Activated CD8-positive, alpha-beta memory T cell treated with anti-CD3 and anti-CD28 coated beads for 1 hour (primary cell): ENCODE measurements at places on chromosomes 3 and 15.

DNA sequence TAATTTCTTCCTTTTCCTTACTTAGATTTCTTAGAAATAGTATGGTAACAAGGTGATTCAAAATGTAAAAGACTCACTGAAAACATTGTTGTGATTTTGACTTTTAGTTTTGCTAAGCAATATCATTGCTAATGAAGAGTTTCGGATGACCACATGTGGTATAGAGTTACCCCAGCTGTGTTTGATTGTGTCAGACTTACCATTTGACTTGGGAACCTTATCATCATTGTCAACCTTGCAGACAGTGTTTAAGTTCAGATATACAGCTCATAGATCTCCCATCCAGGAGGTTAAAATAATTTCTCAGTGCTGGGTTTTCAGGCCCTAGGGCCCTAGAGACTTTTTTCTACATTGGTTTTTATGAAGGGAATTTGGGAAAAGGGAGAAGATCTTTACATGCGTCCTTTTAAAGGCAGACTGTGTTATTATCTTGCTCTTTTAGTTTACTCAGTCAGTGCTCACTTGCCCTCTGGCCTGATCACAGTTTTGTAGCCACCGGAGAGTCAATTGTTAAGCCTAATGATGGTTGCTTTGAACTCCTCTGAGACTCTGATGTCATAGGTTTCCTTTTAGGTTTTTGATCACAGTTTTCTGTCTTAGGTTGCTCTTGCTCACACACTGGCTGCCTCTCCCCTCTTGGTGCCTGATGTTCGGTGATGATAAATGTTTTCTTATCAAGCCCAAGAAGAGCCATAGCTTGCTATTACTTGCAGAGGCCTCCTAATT, 133.5 kb upstream of the ZPLD1 start:
- no peak for DNase-seq

GRCh38 chr15:61133361-61133760, 95.7 kb downstream of the RORA start:
- DNase-seq: no peak

GRCh38 chr3:71672807-71673206, 52.4 kb downstream of the EIF4E3 start:
- no peak for DNase-seq

DNA sequence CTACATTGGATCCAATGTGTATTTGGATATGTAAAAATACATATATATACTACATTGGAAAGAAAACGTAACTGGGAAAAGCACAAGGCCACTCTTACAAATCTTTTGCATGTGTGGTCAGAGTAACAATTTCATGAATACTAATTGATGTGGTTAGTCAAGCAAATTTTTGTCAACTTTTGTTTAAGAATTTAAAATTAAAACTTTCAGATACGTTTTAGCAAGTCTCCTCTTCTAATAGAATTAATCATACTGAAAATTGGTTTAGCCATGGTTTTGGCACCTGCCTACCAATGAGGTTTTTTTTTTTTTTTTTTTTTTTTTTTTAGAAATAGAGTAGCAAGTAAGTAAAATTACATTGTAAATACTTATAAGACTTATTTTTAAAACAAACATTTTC, 153.0 kb upstream of the CGNL1 start:
- no peak for DNase-seq

- no peak for DNase-seq
Observed at GRCh38 chr15:73054417-73054953, 2.2 kb downstream of the NEO1 start.

- DNase-seq: no peak
Observed at GRCh38 chr15:95263751-95264150, 1032.4 kb downstream of the MCTP2 start.
